ENCODE measurements at places on chromosomes 3 and 15. TPM values are rescaled to one million over a fixed set of nuclear protein-coding genes. Genes with fewer than 3 reads are reported as not detected.

Gene PGBD4
- 5.3 TPM for total RNA-seq

Gene TRPM1
- total RNA-seq = not detected

Gene GRAMD2A
- not detected for total RNA-seq

Gene ZBED2
- total RNA-seq = 4.6 TPM

Gene TRH
- not detected for total RNA-seq

Gene AP3B2
- total RNA-seq = 0.22 TPM

Gene TICRR
- total RNA-seq = 0.69 TPM

Gene SLC22A13
- total RNA-seq = 0.51 TPM

Gene GASK1A
- total RNA-seq = not detected

Gene C2CD4B
- total RNA-seq = not detected

Gene SLC9C1
- 0.24 TPM for total RNA-seq

Gene ADCY5
- not detected for total RNA-seq

Gene REC114
- total RNA-seq = not detected

Gene HYAL3
- 2.0 TPM for total RNA-seq

Gene TMEM108
- total RNA-seq = not detected

Gene CLDN16
- total RNA-seq = not detected

Gene INKA1
- total RNA-seq = 10.0 TPM

Gene BLOC1S6
- 39.4 TPM for total RNA-seq

Gene EEFSEC
- 20.0 TPM for total RNA-seq

Gene CHST14
- 10.1 TPM for total RNA-seq

Gene LRRC34
- 5.7 TPM for total RNA-seq

Gene AZI2
- 20.8 TPM for total RNA-seq

Gene ISL2
- total RNA-seq = 0.35 TPM
